ENCODE measurements at places on chromosomes 3 and 15.

- DNase-seq, result no peak
These were observed 56.1 kb upstream of the C3orf49 start for GRCh38 chr3:63762934-63763550.

GRCh38 chr3:98070840-98071239 is 16.1 kb upstream of the OR5AC2 start:
- DNase-seq, result no peak

DNA sequence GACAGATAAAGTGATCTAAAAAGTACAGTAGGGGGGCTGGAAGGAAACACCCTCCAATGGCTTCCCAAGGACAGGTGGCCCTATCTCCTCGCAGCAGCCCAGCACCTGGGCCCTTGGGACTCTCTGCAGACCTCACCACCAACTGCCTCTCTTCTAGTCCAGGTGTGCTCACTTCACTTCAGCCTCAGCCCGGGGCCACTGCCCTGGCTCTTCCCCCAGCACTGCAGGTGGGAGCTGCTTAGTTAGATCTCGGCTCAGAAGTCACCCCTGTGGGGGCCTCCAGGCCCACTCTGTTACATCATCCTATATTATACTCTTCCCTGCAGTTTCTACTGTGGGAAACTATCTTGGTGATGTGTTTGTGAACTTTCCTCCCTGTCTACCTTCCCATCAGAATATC is 2.0 kb downstream of the KLF15 start:
- no peak for DNase-seq

DNA sequence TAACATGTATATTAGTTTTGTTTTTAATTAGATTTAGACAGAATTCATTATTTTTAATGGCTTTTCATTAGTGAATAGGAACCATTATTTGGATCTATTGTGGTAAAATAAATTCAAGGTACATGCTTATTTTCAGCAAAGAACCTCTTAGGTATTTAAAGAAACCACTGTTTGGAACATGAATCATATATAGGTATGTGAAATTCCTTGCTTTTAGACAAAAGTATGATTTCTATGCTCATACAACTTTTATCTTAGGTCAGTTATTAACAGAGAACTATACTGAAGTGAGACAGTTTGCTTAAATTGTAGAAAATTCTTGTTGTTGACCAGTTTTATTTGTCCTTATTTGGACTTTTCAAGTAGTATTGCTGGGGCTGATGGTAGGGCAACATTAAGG is 389.9 kb downstream of the FEZF2 start:
- no peak for DNase-seq

Measured in activated effector memory CD4-positive, alpha-beta T cell treated with Interleukin-2 at 50 U/mL for 16 hours (primary cell).